ENCODE measurements at places on chromosomes 5 and 9.

- DNase-seq: no peak
Measured at GRCh38 chr5:64331597-64332277, 166.1 kb downstream of the RNF180 start.

DNA sequence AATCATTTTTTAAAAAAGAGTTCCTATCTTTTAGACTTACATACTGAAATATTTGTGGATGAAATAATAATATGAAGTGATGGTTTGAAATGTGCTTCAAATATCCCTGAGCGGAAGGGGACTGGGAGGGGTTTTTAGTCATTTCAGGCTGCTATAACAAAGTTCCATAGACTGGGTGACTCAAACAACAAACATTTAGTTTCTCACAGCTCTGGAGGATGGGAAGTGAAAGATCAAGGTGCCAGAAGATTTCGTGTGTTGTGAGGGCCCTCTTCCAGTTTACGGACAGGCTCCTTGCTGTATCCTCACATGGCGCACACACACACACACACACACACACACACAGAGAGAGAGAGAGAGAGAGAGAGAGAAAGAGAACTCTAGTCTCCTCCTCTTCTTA, 27.1 kb upstream of the TEX10 start:
- DNase-seq: peak; percentile 90

- DNase-seq: peak; percentile 95
Measured at GRCh38 chr5:150143350-150144245, 12.0 kb downstream of the PDGFRB start.

DNA sequence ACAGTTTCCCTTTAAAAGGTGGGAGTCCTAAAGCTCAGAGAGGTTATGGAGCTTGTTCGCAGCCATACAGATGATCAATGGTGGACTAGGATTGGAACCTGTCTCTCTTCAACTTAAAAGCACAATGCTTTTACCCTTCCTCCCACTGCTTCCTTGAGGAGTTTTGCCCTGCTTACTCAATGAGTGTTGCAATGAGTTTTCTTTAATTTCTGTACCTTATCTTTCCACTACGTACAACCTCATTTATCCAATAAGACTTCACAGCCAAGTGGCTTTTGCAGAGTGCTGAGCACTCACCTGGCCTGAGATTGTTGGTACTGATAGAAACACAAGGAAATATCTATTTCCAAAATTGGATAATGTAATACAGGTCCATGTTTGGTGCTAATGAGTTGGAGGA, 64.7 kb upstream of the ANKRD55 start:
- no peak for DNase-seq

DNA sequence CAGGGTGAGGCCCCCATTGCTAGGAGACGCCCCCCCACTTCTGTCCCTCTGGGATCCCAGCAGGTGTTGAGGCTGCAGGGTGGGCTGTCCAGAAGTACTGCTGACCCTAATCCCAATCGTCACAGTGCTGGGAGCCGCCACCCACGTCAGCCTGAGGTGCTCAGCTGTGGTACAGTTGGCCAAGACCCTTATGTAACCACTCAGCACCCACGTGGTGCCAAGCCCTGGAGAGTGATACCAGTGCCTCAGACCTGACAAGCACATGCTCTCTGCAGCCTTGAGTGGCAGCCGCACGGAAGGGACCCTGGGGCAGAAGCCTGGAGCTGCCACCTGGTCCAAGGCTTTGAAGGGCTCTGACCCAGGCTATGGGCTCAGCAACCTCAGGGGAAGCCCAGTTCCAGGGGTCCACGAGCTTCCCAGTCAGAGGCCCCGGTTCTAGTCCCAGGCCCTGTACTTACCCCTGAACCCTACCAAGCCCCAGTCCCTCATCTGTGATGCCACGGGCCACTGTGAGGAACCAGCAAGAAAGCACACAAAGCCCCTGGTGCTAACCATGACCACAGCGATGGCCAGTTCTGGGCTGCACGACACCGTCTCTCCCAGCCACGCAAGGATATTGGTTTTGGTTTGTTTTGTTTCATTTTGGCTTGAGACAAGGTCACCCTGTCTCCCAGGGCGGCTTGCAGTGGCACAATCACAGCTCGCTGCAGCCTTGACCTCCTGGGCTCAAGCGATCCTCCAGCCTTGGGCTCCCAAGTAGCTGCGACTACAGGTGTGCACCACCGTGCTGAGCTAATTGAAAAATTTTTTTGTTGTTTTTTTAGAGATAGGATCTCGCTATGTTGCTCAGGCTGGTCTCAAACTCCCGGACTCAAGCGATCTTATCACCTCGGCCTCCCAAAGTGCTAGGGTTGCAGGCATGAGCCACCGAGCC, 50.7 kb downstream of the DBH start:
- DNase-seq: no peak

DNA sequence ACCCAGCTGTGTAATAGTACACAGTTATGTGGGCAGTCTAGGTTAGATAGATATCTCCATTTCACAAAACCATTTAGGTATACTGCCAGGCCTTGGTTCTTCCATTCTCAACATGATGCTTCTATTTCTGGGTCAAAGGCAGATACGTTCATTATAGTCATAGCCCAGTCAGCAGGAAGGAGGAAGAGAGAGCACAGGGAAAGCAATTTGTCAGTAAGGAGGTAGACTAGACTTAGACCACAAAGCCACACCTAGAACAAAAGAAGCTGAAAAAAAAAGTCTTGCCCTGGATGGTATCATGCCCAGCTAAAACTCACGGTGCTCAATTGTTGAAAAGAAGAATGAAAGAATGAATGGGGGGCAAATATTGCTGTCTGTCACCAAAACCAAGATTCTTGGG, 7.6 kb downstream of the INVS start:
- DNase-seq: no peak

GRCh38 chr5:23072179-23072578, 219.0 kb upstream of the CDH12 start:
- DNase-seq: no peak

GRCh38 chr5:169668732-169669131, 31.7 kb downstream of the DOCK2 start:
- peak; percentile 20 for DNase-seq

DNA sequence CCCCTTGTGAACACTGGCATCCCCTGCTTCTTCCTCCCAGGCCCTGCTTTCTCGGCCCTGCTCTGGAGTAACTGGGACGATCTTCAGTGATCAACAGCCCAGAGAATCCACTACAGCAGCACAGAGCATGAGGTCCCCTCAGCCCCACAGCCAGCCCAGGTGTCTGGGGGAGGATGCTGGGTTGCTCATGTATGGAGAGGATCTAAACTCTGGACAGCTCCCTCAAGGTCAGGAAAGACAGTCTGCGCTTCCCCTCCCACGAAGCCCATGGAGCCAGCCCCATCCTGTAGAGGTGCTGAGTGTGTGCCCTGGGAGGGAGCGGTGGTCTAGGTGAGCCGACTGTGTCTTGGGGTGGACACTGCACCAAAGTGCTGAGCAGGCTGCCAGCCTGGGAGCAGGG, 190.2 kb downstream of the GABBR2 start:
- no peak for DNase-seq

- DNase-seq: no peak
Measured at GRCh38 chr5:56229111-56229510, 4.0 kb downstream of the ANKRD55 start.

DNA sequence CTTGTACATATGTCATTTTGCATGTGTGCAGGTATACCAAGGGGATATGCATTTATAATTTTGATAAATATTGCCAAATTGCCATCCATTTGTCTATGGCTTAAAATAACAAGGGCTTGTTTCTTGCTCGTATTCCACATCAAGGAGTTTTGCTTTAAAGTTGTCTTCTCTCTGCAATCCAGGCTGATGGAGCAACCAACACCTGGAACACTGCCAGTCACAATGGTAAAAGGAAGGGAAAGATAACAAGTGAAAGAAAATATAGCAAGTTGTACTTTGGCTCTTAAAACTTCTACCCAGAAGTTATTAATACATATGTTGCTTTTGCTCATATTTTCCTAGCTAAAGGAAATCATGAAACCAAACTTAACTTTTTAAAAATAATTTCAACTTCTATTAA, 156.9 kb downstream of the UNC13B start:
- DNase-seq: no peak

- DNase-seq: peak; percentile 71
Measured at GRCh38 chr9:36151316-36152210, 15.0 kb downstream of the GLIPR2 start.

DNA sequence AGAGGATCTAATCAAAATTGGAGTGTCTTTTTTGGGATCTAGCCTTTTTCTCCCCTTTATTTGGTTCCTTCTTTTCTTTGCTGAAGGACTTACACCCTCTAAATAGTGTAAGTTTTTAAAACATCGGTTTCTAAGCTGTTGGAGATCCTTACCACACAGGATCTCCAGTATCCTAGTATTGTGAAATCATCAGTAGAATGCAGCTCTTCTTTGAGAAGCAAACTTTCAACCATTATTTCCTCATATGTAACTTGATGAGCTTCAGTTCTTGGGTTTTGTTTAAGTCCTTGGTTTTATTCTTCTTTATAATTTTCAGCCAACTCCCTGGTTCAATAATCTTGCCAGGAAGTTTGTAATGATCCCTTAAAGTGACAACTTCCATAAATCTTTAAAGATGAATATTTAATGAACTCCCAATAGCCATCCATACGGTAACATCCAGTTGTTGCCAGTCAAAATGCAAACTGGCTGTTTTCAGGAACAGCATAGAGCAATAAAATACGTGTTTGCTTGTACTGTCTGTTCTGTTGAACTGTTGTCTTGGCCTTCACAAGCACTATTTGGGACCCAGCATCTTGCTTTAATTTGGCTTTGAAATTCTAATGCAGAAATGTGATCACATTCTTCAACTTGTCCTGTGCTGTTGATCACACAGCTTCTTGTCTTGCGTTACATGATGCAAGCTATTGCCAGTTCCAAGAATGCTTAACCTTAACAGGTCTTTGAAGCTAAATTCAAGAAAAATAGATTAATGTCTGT, 34.8 kb upstream of the TTC23L start:
- DNase-seq: peak; percentile 23

GRCh38 chr5:14482085-14482484, 99.5 kb upstream of the OTULINL start:
- no peak for DNase-seq

GRCh38 chr9:136095070-136096058, at the start of gene NACC2:
Gene NACC2, minus strand, starts transcription at chr9:136095289. Its CDS starts 44,768 bp downstream, at chr9:136050521.
- DNase-seq: peak; percentile 59

DNA sequence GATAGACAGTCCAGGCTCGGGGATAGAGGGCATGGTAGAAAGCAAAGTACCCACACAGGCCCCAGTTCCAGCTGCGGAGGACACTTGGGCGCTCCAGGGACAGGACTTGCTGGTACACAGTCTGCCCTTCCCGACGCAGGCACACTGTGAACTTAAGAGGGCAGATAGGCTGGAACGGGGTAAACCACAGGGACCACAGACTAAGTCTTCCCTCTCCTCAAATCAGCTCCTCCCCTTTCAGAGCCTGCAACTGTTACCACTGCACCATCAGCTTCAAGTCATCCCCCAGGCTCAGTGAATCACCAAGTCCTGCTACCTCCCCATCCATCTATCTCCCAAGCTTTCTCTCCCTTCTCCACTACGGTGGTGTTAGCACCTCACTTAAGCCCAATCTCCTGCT, 7.3 kb downstream of the GBA2 start:
- DNase-seq: no peak

- no peak for DNase-seq
Measured at GRCh38 chr9:13994240-13994639, 319.7 kb downstream of the NFIB start.

- DNase-seq: no peak
Measured at GRCh38 chr5:68408345-68408871, 192.9 kb downstream of the PIK3R1 start.

DNA sequence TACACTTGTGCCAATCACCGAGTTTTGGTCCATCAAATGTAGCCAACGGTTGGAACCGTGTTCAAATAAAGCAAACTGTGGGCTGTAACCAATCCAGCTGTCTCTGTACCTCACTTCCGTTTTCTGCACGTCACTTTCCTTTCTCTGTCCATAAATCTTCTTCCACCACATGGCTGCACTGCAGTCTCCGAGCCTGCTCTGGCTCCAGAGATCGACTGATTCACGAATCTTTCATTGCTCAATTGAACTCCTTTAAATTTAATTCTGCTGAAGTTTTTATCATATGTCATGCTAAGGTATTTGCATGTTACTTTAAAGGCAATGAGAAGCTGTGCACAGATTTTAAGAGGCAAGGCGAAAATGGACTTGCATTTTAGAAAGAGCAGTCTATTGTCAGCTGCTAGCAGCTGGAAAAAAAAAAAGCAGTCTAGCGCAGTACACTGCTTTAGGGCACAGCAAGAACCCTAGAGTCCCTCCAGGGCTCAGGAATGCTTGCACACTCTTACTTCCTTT, 13.2 kb downstream of the TTC39B start:
- peak; percentile 60 for DNase-seq

Measured in fibroblast of skin of abdomen (primary cell).